ENCODE measurements at places on chromosomes 7 and 10.

DNA sequence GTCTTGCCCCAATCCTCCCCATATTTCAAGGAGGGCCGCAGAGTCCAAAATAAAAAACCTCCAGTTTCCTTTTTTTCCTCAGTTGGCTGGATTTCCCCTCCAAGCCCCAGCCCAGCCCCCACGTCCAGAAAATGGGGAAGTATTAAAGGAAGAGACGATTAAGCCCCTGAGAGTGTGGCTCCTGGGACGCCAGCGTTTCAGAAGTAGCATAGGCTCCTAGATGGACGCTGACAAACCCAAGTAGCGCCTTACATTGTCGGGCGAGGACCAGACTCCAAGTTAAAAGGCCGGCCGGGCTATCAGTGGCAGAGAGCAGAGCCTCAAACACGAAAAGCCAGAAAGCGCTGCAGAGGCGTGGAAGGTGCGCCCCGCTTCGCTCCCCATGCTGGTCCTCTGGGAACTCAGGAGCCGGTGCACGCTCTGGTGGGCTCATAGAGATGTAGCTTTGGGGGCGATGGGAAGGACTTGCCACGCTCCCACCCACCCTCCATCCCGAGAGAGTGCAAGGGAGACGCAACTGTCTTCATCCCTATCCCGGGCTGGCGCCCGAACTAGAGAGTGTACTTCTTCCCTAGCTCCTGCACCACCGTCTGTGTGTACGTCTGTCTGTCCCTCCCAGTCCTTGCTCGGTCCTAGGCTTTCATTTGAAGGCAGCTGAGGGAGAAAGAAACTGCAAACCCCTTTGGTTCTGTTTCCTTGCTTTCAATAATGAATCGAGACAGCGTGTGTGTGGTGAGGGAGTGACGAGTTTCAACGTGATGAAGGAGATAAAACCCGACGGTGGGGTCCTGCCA, 6.3 kb upstream of the EMX2 start:
- DNase-seq, result no peak

DNA sequence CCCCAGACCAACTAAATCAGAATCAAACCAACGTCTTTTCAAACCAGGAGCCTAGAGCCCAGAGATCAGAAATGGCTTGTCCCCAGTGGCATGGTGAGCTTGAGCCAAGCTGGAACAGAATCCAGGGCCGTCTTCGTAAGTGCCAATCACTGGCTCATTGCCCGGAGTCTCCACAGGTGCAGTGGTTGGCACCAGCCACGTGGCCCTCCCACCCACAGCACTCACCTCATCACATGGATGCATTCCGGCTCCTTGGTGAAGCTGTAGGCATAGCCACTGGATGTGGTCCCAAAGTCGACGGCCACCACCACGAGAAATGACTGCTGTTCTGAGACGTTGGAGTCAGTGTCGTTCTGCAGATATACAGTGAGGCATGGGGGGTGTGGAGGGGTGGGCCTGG, 37.4 kb downstream of the HSPA12A start:
- DNase-seq, result no peak

DNA sequence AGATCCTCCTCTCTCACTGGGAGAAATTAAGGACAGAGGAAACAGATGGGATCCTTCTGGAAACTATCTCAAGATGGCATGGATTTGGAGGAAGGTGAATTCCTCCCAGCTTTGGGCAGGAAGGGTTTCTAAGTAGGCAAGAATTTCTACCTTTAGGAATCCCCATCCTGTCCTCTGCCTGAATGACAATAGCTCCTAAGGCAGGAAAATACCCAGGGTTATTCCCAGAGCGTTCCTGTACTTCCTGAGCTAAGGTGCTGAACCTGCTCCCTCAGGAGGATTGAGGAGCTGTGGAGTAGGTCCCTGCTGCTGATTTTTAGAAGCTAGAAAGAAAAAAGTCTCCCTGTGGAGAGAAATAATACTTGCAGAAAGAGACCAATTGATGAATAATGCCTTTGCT, 568 bp downstream of the MGAM2 start:
- DNase-seq, result no peak

DNA sequence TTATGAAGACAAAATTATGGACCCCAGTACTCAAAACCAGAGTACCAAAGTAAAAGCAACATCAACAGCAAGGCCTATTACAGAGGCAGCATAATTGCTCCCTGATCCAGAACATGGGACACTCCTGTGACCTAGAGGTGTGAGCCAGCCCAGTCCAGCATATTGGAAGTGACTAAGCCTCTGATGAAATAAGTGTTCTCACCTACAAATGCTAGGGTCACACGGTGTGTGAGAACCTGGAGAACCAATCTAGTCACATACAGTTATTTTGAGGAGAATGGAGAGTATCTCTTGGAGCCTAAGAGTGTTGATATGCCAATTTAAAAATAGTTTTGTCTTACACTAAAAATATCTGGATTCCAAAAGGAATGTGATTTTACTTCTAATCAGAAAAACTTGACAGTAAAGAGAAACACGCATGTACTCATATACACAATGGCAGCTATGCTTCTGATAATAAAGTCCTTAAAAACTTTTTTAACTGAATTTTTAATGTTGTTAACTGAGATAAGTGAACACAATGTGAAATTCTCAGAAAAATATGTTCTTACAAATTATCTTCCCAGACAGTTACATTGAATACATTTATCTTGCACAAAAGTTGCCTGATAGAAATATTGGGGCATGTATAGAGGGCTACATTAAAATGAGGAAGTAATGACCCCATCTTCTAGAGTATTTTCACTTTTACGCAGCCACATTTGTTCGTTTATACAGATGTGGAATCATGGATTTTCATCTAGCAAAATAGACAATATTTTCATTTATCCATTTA, 56.8 kb upstream of the CD36 start:
- DNase-seq, result no peak

DNA sequence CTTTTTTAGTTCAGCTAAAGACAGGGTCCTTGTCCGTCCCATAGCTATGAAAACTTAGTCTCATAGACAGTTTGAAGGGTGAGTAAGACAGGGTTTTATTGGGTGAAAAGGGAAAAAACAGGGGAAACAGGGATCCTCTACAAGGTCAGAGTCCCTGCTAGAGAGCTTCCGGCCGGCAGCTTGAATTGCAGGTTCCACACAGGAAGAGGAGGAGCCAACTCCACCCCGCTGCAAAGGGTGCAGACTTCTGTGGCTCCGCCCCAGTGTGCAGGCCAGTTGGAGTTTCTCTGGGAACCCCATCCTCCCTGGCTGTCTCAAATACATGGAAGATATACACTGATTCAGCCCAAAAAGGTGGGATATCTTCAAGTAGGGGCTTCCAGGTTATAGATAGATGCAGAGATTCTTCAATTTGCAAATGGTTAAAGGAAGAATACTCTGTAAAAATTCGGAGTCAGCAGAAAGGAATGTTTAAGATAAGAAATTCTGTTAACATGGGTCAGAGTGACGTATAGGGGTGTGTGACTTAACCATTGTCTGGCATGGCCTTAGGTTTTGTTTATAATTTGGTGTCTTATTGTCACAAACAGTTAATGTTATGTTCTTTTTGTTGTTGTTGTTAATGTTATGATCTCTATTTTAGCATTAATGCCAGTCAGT, 34.6 kb upstream of the HECW1 start:
- no peak for DNase-seq

- DNase-seq, result no peak
Measured at GRCh38 chr7:44267719-44268421, 57.5 kb downstream of the CAMK2B start.

GRCh38 chr7:24756545-24757352, 515 bp downstream of the GSDME start:
- DNase-seq, result no peak

- no peak for DNase-seq
Measured at GRCh38 chr7:25853314-25853713, 298.7 kb upstream of the NFE2L3 start.

- no peak for DNase-seq
Measured at GRCh38 chr7:19442016-19442785, 266.6 kb downstream of the POLR1F start.

DNA sequence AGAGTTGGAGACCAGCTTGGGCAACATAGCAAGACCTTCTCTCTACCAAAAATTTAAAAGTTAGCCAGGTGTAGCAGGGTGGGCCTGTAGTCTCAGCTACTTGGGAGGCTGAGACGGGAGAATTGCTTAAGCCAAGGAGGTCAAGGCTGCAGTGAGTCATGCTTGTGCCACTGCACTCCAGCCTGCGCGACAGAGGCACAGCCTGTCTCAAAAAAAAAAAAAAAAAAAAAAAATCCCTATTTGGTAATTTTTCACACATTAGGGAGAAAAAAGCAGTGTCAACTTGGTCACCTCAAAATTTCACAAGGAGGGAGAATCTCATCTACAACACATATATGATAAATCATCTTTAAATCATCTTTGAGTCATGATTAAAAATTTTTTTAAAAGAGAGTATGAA, 6.4 kb upstream of the ZNF398 start:
- no peak for DNase-seq

GRCh38 chr7:18208921-18209320, 181.3 kb upstream of the PRPS1L1 start:
- no peak for DNase-seq

GRCh38 chr10:122466951-122467381, 5.6 kb downstream of the HTRA1 start:
- no peak for DNase-seq

GRCh38 chr10:33157103-33157502, 177.4 kb downstream of the NRP1 start:
- DNase-seq, result no peak

- no peak for DNase-seq
Measured at GRCh38 chr7:139722604-139723003, 55.2 kb downstream of the HIPK2 start.

- no peak for DNase-seq
Measured at GRCh38 chr10:47214520-47214919, 85.5 kb upstream of the GDF10 start.

DNA sequence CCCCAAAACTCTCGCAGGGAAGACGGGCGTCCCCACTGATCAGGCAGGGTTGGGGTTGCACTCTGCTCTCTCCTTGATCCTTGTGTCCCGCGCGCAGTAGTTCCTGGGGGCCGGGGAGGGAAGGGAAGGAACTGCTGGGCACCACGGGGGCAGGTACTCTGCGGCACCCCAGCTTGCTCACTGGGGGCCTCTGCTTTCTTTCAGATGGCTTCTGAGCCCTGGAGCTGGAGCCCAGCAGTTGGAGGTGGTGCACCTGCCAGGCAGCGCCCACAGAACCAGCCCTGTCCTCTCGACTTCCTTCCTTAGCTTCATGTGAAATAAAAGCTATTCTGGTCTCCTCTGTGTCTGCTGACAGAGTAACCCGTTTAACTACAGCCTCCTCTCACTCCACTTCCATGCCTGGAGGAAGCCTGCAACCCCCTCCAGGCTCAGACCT, 12.2 kb downstream of the PLAC9 start:
- DNase-seq, result no peak

GRCh38 chr7:115435178-115435577, 513.3 kb downstream of the MDFIC start:
- no peak for DNase-seq

- no peak for DNase-seq
Measured at GRCh38 chr10:45147000-45147399, 146.3 kb downstream of the ZNF22 start.

- no peak for DNase-seq
Measured at GRCh38 chr10:17771017-17771416, 19.0 kb downstream of the TMEM236 start.

DNA sequence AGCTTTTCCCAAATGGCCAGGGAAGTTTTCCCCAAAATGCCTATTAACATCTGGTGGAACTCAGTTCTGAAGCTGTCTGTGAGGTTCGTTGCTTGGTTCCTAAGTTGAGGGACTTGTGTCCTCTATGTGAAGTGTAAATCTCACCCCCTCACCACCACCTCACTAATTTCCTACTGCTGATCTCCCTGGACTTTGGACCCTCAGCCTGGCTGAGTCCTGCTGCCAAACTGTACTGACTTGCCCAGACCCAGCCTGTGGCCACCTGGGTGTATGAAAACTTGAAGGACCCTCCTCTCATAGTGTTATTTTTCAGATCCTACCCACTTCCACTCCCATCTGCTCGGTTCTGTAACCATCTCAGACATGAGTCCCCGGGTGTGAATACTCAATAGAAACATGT, 94.9 kb downstream of the MET start:
- no peak for DNase-seq

DNA sequence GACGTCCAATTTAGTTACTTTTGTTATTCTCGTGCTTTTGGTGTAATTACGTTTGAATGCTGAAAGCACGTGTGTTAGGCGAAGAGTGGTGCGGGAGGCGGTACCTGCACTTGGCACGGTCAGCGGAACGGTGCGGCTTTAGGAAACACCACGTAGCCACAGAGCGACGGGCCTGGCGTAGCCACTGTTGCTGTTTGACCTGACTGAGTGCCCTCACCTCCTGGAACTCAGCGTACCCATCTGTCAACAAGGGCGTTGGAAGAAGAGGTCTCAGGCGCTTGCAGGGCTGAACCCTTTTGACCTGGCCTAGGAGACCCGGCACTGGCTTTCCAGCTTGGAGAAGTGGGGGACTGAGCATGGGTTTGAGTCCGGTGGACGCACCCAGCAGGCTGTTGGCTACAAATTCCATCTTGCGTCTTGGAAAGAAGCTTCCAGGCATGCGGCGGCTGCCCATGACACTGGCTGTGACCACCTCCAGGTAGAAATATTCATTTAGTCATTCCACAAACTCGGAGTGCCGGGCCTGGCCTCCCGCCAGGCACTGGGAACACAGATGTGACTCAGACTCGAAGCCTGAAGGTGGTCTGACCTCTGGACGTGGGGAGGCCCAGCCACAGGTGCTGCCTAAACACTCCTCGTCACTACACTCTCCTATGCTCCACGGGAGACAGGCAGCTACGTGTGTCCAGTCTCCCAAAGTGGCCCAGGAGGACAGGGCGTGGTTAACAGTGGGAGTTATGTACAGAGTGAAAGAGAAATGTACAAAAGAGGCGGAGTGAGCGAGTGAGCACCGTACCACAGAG, 22.2 kb downstream of the FAM20C start:
- DNase-seq, result no peak

- DNase-seq, result no peak
Measured at GRCh38 chr7:93906267-93906666, at the start of gene GNGT1. Gene GNGT1, plus strand, starts transcription at chr7:93906567. Its CDS starts 180 bp downstream, at chr7:93906747.

- DNase-seq, result no peak
Measured at GRCh38 chr10:17563452-17563851, 53.7 kb downstream of the HACD1 start.

DNA sequence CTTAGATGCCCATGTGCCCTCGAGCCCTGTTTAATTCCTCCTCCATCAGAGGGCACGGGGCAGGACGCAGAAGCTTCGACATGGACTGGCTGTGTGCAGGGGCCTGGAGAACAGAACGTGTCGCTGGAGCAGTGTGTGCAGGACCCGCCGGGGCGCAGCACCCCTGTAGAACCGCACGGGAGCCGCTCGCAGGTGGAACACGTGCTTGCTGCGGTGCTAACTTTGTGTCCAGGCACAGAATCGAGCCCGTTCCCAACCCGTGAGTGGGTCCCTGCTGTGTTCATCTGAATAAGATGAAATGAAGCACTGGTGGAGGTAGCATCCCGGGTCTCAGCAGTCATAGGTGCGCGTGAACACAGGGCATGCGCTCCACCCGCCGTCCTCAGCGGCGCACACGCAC, 116.9 kb downstream of the WDR37 start:
- no peak for DNase-seq

GRCh38 chr7:83457022-83457892, 191.7 kb downstream of the SEMA3E start:
- no peak for DNase-seq

All from stimulated activated CD8-positive, alpha-beta memory T cell treated with anti-CD3 and anti-CD28 coated beads, Interleukin-12 subunit alpha, Interleukin-12 subunit beta, amount 100 ng/mL, for 1 hour (primary cell).